ENCODE measurements at places on chromosomes 11 and 22.

GRCh38 chr11:75040167-75040770 lies 51.5 kb downstream of the NEU3 start:
- DNase-seq = no peak

DNA sequence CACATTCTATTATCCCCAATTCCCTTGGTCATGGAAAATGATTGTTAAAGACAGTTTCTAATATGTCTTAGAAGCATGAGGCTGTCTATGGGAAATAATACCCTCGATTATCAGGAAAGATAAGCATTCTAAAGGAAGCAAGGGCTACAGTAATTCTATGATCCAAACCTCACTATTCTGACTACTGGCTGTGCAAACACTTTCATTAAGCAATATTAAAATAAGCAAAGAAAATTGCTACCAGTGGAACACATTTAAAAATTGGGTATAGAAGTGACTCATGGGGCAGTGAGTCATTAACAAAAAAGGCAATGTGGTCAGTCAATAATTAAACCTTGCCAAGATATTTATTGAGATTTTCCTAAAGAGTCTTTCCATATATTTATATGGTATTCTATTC lies 1415.2 kb upstream of the TENM4 start:
- DNase-seq = no peak

- DNase-seq = no peak
These were observed 117.7 kb upstream of the SORL1-AS1 start for GRCh38 chr11:121570453-121570852.

DNA sequence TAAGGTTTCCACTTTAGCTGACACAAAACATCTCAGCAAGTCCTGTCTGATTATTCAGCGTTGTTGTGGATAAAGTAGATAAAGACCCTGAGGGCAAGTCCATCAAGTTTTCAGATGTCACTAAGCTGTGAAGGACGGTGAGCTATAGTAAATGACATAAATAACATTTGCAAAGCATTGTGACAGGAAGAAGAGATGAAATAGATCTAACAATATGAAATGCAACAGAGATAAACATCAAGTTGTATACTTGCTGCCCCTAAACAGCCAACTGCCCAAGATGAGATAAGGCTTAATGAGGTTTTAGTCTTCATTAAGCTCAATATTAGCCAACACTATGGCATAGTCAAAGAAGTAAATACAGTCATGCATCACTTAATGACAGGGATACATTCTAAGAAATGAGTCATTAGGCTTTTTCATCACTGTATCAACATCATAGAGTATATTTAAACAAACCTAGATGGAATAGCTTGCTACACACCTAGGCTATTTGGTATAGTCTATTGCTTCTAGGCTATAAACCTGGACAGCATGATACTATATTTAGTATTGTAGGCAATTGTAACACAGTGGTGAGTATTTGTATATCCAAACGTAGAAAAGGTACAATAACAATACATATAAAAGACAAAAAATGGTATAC lies 625.1 kb upstream of the ANO5 start:
- DNase-seq = no peak

GRCh38 chr11:6825231-6825744 lies 20.2 kb upstream of the OR10A5 start:
- no peak for DNase-seq

DNA sequence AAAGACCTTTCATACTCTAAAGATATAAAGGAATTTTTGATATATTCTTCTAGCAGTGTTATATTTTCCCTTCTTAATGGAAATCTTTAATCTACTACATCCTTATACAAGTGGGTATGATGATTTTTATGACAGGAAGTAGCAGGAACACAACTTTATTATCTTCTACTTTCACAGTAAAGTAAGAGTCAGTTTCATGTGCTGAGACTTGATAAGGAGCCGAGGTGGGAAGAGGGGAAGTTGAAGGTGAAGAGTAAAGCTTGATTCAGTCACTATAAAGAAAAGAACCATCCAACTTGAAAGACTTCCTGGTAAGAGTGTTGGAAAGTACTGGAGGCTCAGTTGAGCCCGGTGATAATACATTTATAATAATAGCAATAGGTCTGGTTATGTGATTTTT lies 82.1 kb upstream of the PTH start:
- no peak for DNase-seq

- no peak for DNase-seq
These were observed 57.8 kb downstream of the ST14 start for GRCh38 chr11:130217133-130218031.

DNA sequence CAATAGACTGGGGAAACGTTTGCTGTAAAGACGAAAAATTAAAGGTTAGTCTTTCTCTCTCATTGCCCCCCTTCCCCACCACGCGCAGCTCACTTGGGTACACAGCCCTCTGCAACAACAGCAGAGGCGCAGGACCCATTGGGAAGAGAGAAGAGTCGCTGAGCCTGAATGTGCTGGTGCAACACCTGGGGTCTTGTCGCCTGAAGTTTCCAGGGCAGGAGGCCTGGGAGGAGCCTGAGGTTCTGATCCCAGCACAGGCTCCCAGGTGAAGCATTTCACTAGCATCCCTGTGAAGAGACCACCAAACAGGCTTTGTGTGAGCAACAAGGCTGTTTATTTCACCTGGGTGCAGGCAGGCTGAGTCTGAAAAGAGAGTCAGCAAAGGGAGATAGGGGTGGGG lies 116.2 kb upstream of the NTM start:
- DNase-seq = no peak

DNA sequence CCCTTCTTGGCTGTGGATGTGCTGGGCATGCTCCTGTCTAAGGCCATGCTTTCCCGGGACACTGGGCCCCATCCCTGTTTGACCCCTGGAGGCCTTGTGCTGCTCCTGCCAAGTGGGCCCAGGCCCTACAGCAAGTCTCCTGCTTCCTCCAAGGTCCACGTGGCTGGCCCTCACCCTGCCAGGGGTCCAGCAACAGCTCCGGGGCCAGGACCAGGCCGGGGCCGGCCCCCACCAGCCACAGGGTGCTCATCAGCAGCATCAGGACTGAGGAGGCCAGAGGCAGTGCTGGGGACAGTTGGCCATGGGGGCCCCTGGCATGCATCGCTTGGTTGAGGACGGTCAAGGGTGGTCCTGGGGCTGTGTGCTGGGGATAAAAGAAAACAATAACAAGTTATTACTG lies 2.5 kb downstream of the RHBDD3 start:
- no peak for DNase-seq

DNA sequence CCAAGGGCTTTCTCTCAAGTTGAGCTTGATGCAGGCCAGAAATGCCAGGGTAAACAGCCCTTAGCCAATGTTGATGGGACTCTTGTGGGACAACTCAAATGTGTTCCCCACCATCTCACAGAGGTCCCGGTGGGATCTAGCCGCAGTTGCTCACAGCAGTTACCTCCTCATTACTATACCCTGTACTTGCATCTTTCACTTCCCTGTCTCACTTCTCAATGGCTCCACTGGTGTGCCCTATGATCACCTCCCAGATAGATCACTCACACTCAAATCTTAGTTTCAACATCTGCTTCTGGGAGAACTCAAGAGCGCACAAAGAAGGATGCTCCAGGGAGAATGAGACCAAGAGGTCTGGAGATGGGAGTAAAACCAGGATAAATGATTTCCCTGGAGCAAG lies 47.0 kb downstream of the RCN1 start:
- DNase-seq = no peak

GRCh38 chr11:72072348-72072747 lies 8.0 kb downstream of the NUMA1 start:
- no peak for DNase-seq

- no peak for DNase-seq
These were observed 10.0 kb upstream of the AMBRA1 start for GRCh38 chr11:46603704-46604308.

- DNase-seq = no peak
These were observed 28.2 kb downstream of the SLC22A12 start for GRCh38 chr11:64619196-64619595.

DNA sequence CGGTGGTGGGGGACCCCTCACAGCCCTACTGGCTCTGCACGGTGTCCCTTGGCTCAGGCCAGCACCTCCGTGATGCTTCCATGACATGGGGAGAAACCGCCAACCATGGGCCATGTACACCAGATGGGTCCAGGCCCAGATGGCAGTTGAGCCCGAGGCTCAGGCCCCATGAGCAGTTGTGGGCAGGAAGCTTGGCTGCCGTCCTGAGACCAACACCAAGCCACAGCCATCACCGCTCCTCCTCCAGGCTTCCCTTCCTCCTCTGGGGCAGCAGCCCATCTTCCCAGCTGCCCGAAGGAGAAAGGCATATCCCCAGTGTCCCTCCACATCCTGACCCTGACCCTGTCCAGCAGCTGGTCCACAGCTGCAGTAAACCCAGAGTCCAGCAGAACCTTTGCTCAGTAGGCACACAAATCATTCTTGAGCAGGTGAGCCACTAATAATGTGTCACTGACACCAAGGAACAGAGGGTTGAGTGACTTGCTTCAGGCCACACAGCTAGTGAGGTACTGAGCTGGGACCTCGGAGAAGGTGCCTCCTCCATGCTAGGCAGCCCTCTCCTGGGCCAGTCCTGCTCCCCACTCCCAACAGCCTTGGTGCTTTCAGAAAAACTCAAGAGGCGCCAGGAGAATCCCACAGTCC lies 204.9 kb downstream of the CTTN start:
- DNase-seq = no peak

GRCh38 chr11:125061281-125061680 lies 1.8 kb upstream of the SLC37A2 start:
- no peak for DNase-seq

- no peak for DNase-seq
These were observed 76.3 kb upstream of the TMEM45B start for GRCh38 chr11:129739339-129739738.

DNA sequence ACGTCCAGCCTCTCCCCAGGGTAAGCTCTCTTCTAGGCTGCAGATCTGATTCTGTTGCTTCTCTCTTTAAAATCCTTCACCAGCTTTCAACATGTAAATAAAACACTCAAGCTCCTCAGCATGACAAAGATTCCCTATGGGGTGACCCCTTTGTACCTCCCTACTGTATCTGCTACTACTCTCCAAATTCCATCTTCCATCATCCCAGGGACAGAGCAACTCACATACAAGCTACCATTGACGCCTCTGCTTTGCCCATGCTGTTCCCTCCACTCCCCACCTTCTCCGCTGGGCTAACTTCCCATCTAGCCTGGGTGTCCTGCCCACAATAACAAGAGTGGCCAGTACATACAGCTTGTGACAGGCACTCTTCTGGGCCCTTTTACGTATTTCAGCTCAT lies 207.5 kb upstream of the ZBED5 start:
- DNase-seq = no peak

DNA sequence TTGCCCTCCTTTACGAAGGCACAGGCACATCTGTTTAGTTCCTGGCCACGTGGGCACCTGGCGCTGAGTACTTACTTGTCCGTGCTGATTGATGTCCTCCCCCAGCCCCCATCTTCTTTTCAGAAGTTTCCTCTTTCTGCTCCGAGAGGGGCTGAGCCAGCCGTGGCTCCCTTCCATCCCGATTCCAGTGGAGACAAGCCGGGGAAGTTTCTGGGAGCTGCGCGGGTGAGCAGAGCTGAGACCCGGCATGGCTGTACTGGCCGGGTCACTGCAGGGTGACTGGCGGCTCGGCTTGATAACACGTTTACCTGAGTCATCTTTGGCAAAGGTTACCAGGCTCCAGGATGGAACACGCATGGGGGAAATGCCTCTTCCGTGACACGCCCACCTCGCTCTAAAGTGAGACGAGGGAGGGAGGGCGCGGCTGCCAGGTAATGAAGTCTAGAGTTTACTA lies 45.4 kb upstream of the ATXN10 start:
- no peak for DNase-seq

DNA sequence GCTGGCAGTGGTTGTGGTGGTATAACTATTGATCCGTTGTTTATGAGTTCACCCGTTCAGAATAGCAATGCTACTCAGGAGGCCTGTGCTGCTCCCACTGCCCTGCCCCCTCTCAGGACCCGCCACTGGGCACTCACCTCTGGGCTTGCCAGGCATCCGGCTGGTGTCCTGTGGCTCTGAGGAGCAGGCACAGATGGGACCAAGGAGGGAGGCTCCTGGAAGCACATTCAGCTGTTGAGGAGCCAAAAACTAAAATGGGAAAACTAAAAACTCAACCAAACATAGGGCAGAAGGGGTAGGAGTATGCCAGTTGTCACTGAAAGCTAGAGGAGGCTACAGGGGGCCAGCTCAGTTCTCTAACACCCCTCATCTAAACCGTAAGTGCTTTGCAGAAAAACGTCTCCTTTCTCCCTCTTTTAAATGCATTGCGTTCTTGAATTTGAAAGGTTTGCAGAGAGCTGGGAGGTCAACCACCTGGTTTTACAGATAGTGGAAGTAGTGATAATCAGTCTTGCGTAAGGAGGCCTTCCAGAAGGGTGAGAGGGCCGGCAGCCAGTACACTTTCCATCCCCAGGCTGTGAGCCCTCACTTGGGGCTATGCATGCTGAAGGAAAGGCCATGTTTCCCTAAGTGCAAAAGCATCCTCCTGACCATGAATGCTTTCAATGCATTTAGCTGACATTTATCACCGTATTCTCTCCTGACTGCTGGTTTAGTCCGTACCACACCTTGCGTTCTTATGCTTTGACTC lies 547.4 kb downstream of the NTM start:
- DNase-seq = no peak

DNA sequence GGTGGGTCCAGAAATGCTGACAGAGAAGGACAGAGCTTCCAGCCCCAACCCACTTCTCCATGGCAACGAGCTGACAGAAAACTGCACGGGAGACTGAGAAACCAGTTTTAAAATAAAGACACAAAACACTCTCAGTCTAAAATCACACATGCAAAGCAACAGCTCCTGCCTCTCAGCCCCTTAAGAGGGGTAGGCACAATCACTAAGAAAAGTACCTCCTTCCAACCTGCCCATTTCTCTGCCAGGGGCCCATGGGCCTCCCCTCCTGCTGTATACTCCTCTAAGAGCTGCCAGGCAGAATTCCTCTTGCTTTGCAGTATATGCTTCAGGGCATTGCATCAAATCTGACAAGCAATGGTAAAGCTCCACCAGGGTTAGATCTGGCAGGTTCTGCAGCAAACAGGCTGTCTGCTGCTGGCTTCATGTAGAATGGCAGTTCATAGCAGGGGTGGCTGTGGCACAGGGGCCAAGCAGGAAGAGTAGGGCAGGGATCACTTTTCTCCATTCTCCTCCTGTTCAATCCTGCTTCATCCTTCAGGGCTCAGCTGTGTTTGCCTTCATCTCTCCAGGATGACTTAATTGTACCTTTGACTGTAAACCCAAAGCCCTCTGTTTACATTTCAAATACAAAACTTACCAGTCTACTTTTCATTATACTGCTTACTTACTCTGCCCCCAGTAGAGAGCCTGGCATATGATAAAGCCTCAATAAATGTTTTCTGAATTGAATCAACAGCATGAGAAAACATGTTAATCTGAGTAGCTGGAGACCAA lies 77.7 kb downstream of the KCNC1 start:
- no peak for DNase-seq

- DNase-seq = no peak
These were observed 74.5 kb downstream of the RPL27A start for GRCh38 chr11:8757047-8757446.
